ENCODE measurements at places on chromosomes 2 and 18.

DNA sequence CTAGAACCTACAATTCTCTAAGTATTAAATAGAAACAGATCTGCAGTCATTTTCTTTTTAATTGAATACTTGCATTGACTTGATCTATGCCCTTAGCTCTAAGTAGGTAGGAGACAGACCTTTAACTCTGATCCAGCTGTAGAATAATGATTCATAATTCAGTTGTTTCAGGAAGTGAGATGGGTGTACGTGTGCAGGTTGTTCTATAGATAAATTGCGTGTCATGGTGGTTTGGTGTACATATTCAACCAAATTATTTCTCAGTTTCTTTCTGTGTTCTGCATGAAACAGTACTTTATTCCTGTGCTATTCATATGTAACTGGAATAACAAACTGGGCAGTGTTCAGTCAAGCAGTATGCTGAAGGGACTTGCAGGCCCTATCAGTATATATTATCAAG is 34.3 kb upstream of the CD226 start:
- DNase-seq, result no peak

DNA sequence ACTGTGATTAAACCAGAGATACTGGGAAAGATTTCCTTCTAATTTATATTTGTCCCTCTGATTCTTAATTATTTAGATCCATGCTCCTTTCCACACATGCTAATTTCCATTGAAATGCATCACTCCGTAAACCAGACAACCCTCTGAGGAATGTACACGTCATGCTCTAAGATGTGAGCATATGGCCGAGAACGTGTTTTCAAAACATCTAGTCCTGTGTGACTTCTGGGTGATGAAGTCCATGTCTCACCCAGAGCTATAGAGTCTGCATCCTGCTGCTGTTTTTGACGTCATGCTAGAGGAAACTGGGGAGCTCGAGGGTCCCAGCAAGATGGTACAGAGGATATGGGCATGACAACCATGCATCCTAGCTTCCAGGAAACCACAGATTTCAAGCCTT is 53.6 kb downstream of the CAPN13 start:
- no peak for DNase-seq

DNA sequence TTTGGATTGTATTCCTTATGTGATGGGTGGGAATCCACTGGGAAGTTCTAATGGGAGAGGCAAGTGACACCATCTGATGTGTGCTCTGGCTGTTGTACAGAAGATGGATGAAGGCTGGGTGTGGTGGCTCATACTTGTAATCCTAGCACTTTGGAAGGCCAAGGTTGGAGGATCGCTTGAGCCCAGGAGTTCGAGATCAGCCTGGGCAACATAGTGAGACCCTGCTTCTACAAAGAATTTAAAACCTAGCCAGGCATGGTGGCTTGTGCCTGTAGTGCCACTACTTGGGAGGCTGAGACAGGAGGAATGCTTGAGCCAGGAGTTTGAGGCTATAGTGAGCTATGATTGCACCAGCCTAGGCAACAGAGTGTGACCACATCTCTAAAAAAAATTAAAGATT is 10.6 kb upstream of the MSH6 start:
- no peak for DNase-seq

DNA sequence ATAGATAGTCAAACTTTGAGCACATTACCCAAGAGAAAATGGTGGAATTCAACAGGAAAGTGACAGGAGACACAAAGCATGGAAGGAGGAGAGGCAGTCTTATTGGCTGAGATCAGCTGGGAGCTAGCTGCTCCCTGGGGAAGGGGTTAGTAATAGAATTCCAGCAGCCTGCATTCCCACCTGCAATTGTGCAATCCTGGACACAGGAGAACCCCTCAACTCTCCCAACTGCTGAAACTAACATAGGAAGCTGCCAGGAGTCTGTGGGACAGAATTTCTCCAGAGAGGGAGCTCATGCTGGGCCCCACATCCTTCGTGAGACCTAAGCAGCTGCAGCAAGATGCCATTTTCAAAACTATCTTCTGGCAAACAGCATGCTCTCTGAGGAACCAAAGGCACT is 69.8 kb upstream of the ACVR1C start:
- no peak for DNase-seq

DNA sequence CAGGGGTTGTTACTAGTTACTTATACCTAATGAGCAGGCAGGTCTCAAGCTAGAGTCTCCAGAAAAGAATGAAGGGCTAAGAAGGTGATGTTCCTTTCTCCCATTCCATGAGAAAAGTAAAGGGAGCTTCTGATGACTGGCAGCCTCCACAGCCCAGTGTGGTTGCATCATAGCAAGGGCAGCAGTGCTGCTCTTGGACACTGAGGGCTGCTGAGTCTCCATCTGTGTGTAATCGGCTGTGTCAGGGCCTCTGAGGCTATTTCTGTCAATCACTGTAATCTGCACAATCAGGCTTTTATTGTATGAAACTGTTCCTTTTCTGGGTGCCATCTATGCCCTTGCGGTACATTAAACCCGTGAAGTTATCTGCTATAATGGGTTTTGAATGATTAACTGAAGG is 164.1 kb upstream of the FBXO11 start:
- no peak for DNase-seq

- DNase-seq, result no peak
Measured at GRCh38 chr2:95272781-95273180, 1.5 kb upstream of the PROM2 start.

DNA sequence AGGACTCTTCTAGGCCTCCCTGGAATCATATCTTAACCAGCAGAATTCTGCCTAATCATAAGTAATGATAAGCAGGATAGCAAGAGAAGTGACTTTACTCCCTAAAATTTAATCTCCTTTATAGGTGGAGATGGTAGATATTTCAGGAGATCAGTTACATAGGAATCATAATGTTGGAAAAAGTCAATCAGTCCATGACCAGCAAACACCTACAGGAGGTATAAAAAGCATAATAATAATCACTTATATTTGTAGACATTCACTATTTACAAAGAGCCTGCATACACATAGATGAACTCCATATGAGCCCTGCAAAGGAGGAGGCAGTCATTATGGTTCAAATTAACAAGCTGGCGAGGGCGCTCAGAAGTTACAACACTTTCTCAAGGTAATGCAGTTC is 2.5 kb downstream of the GALNT5 start:
- no peak for DNase-seq

DNA sequence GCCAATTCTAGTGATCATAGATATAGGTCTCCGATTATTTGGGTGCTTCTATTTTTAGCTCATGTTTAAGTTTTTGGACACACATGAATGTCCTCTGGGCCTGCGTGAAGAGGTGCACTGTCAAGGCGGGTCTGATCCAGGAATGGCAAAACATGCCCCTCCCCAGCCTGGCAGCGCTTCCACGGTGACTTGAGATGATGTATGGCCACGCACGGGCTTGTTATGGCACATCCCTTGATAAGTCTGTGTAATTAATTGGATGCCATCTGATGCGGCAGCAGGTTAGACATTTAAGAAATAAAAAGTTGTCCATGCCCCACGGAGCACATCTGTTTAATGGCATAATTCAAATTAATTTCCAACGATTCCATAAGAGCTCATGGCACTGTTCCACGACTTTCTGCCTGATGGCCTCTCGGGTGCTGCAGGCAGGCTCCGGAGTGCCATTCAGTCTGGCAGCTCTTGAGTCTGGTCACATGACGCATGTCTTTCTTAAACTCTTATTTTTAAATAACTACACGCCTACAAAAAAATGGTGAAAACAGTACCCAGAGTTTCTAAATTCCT is 151.4 kb downstream of the ACKR3 start:
- DNase-seq, result no peak

DNA sequence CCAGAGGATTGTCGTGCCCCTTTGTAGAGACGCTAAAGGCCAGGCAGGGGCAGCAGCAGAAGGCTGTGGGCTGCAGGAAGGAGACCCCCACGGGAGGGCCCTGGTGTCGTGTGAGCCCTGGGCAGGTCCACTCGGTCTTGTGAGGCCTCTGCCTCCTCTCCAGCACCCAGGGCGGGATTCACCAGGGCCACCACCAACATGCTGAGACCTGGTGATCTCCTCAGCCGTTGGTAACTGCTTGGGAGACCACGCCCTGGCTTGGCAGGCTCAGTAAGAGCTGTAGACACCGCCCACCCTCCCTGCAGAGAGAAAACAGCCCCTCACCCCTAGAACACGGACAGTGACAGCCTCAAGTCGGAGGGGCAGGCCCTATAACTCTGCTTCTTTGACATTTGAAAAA is 21.1 kb downstream of the MBP start:
- DNase-seq, result no peak

GRCh38 chr2:125167820-125168219 is 1142.7 kb downstream of the CNTNAP5 start:
- peak; percentile 12 for DNase-seq

GRCh38 chr2:12948961-12949353 is 232.2 kb downstream of the TRIB2 start:
- DNase-seq, result no peak

GRCh38 chr18:27860701-27861107 is 316.2 kb downstream of the CDH2 start:
- DNase-seq, result peak; percentile 15

DNA sequence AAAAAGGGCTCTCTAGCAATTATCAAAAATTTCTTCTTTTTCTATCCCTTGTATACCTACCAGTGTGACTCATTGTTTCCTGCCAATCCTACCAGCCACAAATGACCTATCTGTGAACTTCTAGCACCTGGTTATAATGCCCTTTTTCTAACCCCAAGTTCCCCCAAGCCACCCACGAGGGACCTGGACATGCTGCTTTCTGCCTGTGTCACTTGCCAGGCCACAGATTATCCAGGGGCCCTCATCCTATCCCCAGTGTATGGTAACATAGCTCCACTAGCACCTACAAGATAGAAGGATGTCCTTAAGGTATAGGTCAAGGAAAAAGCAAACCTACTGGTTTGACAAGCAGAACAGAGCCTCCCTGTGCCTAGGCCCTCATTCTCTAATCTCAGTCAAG is 26.8 kb downstream of the AAK1 start:
- no peak for DNase-seq

- DNase-seq, result no peak
Measured at GRCh38 chr18:26874283-26874682, 8.8 kb upstream of the AQP4 start.

DNA sequence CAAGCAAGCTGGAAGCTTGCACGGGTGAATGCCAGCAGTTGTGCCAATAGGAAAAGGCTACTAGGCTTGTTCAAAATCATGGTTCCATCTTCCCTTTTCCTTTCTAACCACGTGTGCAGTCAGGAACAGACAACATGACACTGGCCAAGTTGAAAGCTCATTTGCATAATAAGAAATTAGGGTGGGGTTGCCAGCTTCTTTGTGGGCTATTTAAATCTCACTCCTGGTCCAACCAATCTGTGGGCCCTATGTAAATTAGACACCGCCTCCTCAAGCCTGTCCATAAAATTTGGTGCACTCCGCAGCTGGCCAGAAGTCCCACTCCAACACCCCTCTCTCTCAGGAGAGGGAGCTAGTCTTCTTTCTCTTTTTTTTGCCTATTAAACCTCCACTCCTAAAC is 1948.4 kb upstream of the PIK3C3 start:
- no peak for DNase-seq

DNA sequence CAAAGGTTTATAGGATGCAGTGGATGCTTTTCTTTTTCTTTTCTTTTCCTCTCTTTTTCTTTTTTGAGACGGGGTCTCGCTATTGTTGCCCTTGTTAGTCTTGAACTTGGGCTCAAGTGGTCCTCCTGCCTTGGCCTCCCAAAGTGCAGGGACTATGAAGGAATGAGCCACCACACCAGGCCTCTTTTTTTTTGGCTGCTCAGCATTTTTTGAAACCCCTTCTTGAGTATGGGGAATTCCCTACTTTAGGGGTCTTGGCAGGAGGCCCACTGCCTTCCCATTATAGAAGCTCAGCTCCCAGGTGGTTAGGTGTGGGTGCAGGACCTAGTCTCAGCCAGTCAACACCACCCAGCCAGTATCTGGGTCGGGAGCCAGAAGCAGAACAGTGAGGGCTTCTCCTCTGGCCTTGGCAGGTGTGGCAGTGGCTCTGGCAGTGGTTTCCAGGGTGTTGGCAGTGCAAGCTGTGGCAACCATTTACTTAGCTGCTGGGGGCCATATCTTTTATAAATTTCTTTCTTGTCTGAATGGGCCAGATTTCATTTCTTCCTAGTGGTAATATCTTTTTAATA is 51.4 kb upstream of the ACYP2 start:
- DNase-seq, result no peak

DNA sequence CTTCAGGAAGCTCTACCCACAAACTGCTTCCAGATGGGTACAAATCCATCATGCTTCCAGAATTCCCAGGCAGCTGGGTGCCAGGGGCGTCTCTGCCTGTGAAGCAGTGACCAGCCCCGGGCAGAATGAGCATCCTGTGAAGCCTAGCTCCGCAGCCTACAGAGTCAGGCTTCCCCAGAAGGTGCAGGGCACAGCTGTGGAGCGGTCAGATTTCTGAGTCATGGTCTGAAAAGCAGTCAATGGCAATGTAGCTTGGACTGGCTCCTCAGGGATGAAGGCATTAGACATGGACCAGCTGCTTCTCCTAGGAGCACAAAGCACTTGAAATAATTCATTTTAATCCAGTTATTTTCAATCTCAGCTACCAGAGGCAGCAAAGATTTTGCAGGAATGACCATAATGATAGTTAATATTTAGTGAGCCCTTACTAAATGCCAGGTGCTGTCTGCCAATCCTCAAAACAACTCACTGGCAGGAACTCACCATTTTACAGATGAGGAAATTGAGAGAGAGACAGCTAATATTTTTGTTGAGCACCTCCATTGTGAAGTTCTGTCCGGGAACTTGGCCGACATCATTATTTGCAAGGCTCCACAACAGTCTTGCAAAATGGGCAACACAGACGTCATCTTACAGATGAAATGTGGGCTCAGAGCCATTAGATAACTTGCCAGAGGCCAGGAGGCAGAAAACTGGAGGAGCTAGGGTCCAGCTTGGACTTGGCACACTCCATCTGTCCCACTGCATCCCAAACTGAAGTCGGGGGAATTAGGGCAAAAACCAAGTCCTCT is 31.7 kb downstream of the ACMSD start:
- no peak for DNase-seq

DNA sequence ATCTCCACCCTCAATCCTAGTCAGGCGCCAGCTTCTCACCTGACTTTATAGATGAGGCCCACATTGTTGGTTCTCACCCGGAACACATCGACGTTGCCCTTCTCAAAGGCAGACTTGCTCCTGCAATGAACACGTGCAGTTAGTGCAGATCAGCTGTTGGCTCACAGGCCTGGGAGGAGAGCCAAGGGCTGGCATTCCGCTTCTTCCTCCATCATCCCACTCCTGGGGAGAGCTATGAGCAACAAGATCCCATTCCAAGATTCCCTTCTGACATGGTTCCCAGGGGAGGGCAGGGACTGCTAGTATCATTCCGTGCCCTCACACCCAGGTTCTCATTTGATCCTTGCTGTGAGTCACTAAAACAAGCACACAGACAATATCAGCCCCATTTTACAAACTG is 15.1 kb downstream of the LOXHD1 start:
- DNase-seq, result no peak

DNA sequence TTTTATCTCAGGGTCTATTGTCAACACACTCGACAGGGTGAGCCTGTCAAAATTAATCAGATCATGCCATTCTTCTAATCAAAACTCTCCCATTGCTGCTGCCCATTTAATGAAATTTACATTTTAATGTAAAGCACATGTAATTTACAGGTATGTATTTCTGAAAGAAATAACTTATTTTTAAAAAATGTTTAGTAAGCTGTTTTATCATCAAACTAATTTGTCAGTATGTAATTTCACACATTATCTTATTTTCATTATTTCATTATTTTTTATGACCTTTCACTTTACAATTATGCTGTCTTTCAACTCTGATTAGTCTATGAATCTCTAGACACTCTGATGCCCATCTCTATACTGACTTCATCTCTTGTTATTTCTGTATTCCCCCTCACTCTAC is 467.8 kb downstream of the ZNF804A start:
- DNase-seq, result no peak
